Upper lobe of right lung (tissue), 1 donor: ENCODE measurements at places on chromosomes 1 and 21.

- no peak for DNase-seq
- H3K36me3 ChIP-seq, result peaks cover 91% of the 10 kb centered on the region
- H3K27ac ChIP-seq, result no peak overlapping the region
- no peak overlapping the region for H3K4me3 ChIP-seq
- H3K4me1 ChIP-seq, result no peaks in the 10 kb centered on the region
- no peaks in the 10 kb centered on the region for H3K27me3 ChIP-seq
These were observed 16.1 kb downstream of the TOMM20 start for GRCh38 chr1:235112297-235113182.

- no peak overlapping the region for H3K4me3 ChIP-seq
- peaks cover 3% of the 10 kb centered on the region for H3K27me3 ChIP-seq
- peaks cover 12% of the 10 kb centered on the region for H3K4me1 ChIP-seq
- no peaks in the 10 kb centered on the region for H3K36me3 ChIP-seq
These were observed 9.8 kb downstream of the PDZK1IP1 start for GRCh38 chr1:47179988-47180563.

GRCh38 chr1:182128502-182128901 lies 67.0 kb upstream of the ZNF648 start:
- H3K36me3 ChIP-seq, result no peaks in the 10 kb centered on the region
- no peaks in the 10 kb centered on the region for H3K4me1 ChIP-seq
- no peak overlapping the region for H3K27ac ChIP-seq
- no peak for DNase-seq
- no peaks in the 10 kb centered on the region for H3K27me3 ChIP-seq
- no peak overlapping the region for H3K4me3 ChIP-seq

GRCh38 chr1:113615425-113615824 lies 143.9 kb downstream of the PHTF1 start:
- H3K4me1 ChIP-seq, result no peaks in the 10 kb centered on the region
- no peak overlapping the region for H3K4me3 ChIP-seq
- H3K27ac ChIP-seq, result no peak overlapping the region
- H3K27me3 ChIP-seq, result no peaks in the 10 kb centered on the region

- H3K36me3 ChIP-seq, result no peaks in the 10 kb centered on the region
- peak overlapping the region; percentile 28 for H3K4me3 ChIP-seq
- peaks cover 19% of the 10 kb centered on the region for H3K4me1 ChIP-seq
- peak overlapping the region; percentile 79 for H3K27ac ChIP-seq
- H3K27me3 ChIP-seq, result no peaks in the 10 kb centered on the region
- DNase-seq, result peak; percentile 92
These were observed 34.6 kb downstream of the TGFBR3 start for GRCh38 chr1:91851130-91852010.

GRCh38 chr1:232416026-232416568 lies 213.8 kb downstream of the SIPA1L2 start:
- peaks cover 38% of the 10 kb centered on the region for H3K36me3 ChIP-seq
- no peak overlapping the region for H3K4me3 ChIP-seq
- DNase-seq, result no peak
- no peaks in the 10 kb centered on the region for H3K4me1 ChIP-seq
- no peak overlapping the region for H3K27ac ChIP-seq
